Stimulated activated CD4-positive, alpha-beta T cell treated with anti-CD3 and anti-CD28 coated beads, TNF-alpha, amount 100 ng/mL, for 48 hours (primary cell): ENCODE measurements at places on chromosomes 11 and 22.

DNA sequence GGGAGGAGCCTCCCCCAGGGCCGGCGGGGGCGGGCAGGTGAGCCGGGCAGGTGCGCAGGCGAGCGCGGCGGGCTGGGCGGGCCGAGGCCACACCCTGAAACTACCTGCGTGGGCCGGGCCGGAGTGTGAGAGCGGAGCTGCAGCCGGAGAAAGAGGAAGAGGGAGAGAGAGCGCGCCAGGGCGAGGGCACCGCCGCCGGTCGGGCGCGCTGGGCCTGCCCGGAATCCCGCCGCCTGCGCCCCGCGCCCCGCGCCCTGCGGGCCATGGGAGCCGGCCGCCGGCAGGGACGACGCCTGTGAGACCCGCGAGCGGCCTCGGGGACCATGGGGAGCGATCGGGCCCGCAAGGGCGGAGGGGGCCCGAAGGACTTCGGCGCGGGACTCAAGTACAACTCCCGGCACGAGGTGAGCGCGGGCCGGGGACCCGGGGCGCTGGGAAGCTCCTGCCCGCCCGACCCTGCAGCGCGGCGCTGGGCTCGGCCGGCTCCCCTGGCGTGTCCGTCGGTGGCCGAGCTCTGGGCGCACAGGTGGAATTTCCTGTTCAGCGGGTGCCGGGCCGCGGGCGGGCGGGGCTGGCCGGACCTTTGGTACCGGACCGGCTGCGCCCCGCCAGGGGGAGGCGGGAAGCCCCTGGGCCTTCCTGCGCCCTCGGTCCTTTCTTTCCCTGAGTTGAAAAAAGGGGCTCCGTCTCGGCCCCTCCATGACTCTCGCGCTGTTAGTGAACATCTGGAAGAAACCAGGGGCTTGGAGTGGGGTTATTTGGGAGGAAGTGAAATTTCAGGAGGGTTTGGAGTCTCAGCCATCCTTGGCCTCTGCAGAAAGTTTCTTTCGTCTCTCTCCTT, at the start of gene ST14:
TSS of gene ST14 (plus strand) at position 126 of the 841 bp plus-strand sequence. CDS start at position 324, 198 bp downstream.
- no peak for DNase-seq

DNA sequence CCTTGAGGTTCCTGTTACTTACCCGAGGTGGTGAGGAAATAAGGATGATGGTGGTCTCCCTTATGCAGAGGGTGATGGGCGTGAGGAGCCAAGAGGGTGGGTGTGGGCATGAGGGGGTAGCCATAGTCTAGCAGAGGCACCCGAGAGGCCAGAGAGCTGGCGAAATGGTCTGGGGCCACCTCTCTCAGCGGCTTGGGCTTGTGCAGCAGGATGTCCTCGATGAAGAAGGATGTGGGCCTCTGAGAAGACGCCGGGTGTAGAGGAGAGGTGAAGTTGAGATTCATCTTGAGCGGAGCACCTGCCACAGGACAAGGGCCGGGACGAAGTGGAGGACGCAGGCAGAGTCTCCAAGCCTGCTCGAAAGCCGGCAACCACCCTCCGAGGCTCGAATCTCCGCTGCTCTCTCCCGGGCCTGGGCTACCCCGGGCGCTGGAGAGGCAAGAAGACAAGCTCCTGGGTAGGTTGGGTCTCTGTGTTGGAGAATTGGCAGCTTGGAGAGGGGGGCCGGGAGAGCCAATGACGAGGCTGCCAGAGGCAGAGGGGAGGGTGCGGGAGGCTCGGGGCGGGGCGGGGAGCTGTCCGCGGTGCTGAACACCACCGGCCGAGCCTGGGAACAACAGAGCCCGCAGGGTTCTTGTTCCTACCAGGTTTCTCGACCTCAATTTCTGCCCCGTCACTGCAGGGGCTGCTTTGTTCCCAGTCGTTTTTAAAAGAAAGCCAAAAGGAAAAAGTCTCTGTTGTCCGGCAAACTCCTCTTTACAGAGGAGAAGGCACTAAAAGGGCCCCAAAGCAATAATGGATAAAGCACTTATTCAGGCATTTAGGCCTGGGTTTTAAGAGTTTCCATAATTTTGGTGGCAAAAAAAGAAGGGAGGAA, at the start of gene BSX:
TSS of gene BSX (minus strand) at position 447 of the 877 bp plus-strand sequence. CDS start at position 284, 163 bp downstream.
- DNase-seq = peak; percentile 23

GRCh38 chr11:130580372-130580771, 131.9 kb downstream of the ADAMTS15 start:
- DNase-seq = no peak

DNA sequence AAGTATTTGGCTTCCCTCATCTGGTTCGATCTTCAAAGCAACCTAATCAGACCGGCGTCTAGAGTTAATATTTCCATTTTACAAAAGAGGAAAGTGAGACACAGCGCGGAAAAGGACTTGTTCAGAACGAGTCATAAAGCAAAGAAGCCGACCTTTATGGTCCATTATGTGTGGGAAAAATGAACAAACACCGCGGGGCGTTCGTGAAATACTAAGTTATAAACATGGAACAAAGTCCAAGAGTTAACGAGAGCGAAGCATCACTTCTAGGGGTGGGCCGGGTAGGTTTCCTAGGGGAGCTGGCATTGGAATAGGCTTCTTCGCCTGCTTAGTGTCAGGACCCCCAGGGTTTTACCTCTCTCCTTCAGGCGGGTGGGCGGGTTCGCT, 575 bp downstream of the DUSP18 start:
- DNase-seq = no peak

- DNase-seq = no peak
These were observed 184.4 kb upstream of the B3GAT1 start for GRCh38 chr11:134596404-134596803.

DNA sequence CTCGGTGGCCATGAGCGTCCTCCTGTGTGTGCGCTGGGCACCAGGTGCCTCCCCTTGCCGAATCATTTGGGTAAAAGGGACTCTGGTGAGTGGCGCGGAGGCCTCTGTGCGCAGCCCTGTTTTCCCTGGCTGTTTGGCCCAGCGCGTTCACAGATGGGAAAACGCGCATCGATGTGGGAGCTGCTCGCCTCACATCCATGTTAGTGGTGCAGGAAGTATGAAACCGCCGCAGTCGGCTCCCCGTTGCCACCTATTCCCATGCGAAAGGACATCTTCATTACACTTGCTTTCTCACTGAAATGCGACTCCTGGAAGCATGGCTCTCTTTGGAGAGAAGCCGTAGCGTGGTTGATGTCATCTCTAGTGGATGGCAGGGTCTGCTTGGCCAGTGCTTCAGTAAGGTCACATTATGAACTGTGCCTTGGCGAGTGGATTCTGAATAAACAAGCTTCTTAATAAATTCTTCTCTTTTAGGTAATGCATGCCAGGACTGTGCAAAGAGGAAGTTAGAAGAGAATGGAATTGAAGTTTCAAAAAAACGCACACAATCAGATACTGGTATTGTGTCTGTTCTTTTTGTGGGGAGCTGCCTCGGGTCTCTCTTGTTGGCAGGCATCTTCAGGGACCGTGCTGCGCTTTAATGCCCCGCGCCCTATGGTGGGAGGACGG, 26.3 kb downstream of the FAM118A start:
- DNase-seq = no peak

DNA sequence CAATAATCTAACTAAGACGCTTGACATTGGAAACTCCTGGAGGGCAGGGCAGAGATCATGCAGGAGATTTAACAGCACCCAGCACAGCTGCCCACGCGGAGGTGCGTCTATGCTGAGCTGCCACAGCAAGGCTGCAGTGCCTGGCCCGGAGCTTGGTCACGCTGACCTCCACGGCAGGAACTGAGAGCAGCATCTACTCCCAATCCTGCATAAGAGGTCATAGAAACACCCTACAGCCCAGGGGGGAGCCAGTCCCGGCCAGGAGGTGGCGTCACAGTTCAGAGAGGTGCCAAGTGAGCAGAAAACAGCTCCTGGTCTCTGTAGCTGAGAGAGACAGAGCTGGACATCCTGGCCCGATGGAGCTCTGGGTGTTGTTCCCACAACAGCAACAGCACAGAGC, 121.1 kb upstream of the TMEM45B start:
- no peak for DNase-seq

DNA sequence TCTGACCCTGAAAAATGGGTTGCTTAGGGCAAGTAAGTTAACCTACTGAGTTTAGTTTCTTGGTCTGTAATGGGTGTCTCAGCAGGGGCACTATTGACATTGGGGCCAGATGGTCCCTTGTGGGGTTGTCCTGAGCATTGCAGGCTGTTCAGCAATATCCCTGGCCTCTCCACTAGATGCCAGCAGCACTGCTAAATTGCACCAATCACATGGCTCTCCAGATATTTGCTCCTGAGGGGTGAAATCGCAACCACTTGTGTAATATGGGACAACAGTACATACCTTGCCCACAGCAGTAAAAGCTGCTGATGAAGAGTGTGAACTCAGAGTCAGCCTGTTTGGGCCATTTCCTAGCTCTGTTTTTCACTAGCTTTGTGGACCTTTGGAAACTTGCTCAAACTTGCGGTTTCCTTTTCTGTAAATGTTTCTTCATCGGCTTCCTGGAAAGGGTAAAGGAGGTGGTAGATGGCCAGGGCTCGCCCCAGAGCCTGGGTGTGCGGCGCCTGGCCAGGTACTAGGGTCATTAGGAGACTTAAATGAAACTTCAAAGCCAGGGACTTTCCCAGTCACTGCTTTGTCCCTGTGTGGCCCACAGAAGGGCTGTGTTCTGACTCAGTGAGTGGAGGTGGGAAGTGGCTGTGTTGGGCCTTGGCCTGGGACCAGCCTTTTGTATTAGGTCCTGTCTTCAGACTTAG, 13.0 kb downstream of the NCF4 start:
- peak; percentile 31 for DNase-seq

DNA sequence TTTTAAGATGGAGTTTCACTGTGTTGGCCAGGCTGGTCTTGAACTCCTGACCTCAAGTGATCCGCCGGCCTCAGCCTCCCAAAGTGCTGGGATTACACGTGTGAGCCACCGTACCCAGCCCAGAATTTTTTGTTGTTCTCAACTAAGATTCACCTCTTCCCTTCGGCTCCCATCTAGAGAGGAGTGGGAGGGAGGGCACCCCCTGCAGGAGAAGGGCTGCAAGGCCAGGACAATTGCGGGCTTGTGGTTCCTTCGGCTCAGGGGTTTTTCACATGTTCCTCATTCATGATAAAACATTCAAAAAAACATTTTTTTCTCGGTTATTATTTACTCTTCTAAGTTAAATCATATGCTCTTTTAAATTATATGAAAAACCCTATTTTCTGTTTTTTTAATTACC, 201.1 kb upstream of the LRRC4C start:
- no peak for DNase-seq
